ENCODE measurements at places on chromosomes 2 and 18.

DNA sequence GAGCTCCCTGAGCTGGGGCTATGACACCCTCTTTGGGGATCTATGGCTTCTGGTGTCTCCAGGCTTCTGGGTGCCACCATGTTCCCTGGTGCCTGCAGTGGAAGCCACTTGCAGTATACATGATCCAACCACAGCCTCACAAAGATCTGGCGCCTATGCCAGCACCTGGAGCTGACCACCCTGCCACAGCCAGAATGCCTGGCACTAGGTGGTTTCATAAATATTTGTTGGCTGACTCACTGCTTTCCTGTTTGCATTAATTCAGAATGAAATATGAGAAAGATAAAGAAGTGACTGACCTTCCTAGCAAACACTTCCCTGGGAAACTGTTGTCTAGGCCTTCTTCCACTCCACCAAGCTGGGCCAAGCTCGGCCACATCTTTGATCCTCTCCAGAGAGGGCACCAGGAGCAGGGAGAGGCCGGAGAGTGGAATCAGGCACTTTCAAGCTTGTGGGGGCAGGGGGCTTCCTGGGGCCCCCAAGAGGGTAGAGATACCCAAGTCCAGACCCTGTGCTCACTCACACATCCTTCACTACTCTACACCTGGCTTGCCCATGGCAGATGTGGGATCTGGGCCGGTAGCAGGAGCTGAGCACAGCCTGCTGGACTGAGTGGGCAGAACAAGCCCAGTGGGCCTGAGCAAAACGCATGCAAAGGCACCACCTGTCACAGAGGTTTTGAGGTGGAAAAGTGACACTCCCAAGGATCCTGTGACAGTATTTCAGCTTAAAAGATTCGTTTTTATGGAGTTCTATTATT is 565.7 kb downstream of the SLC4A3 start:
- no peak for DNase-seq

DNA sequence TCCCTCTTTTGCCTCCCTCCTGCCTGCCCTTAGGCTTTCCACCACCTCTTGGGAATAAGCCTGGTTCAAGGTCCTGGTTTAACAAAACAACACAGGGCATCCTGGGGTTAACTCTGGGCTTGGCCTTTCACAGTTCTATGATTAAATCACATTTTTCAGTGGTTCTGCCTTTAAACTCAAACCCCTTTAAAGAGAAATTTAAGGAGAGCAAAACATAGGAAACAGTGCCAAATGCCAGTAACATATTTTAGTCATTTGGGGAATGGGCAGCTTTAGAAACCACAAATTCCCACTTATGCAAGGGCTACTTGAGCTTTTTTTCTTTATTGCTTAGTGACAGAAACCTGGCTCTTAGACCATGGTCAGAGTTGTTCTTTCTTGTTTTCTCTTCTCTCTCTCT is 112.2 kb upstream of the FZD5 start:
- DNase-seq, result no peak

DNA sequence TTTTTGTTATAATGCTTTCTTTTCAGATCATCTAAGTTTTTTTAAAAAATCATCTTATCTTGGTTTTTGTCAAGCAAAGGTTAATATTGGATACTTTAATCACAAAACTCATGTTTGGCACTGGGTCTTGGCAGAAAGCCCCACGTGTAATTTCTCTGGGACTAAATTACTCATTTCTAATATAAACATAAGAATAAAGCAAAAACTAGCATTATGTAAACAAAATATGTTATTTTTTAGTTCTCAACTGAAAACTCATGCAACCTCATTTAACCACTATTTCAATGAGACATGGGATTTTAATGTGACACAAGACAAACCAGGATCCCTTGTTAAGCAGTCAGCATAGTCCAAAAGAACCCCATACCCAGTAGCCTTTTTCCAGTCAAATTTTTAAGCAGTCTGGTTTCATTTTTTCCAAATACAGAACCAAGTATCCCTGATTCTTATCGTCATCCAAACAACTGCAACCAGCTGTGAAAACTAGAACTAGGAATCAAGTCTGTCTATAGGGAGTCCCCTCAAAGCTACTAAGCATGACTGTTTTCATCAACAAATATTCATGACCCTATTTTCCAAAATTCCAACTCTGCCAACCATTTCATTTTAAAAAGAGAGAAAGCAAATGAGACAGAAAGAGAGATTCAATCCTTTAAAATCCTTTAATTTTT is 27.1 kb downstream of the PID1 start:
- DNase-seq, result no peak

- DNase-seq, result no peak
These were observed 606.3 kb downstream of the METTL4 start for GRCh38 chr18:1965016-1965415.

DNA sequence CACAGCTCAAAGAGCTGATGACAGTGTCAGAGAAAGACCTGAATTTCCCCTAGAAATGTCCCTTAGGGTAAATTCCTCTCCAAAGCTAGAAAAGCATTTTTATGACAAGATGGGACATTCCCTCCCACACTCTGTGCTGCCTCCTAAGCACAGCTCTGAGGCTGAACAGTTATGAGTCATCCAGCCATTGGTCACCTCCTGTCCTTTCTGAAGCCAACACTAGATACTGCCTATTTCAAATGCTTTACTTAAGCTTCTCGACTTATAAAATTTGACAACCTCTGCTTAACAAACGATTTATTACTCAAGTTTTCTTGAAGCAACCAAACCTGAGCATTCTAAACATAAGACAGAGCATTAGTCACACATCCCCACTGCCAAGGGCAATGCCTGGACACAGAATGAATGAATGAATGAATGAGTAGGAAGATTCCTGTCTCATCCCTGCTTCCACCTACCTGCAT is 35.4 kb downstream of the B4GALT6 start:
- no peak for DNase-seq

DNA sequence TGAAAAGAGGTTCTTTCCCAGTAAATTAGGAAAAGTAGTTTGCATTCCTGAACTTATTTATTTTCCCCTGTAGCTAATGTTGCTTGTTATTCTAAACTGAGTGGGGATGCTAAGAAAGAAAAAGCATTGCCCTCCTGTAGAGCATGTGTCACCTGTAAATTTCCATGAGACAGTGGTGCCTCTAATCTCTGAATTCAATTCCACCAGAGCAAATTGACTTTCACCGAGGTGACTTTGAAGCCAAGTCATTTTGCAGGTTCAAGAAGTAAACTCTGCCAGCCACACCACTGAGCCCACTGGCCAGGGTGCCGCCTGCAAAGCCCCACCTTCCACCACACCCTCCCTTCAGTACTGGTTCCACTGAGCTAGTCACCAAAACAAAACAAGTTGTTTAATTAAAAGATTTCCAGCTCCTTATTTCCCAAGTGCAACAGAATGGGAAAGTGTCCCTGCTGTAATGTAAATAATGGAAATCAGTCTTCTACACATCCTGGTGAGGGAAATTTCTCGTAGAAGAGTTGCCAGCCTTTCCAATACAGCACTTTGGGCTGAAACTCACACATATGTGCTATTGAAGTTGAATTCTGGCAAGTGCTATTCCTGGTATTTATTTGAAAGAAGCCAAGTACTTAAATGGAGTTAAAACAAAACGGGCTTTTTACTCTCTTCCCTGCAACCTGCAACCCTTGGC is 254.8 kb downstream of the RNF152 start:
- DNase-seq, result no peak
